ENCODE measurements at places on chromosomes 2 and 18.

- peak; percentile 3 for DNase-seq
Observed at GRCh38 chr2:204177977-204178522, 241.5 kb downstream of the ICOS start.

GRCh38 chr2:159089543-159089942 lies 121.1 kb downstream of the TANC1 start:
- DNase-seq: no peak

DNA sequence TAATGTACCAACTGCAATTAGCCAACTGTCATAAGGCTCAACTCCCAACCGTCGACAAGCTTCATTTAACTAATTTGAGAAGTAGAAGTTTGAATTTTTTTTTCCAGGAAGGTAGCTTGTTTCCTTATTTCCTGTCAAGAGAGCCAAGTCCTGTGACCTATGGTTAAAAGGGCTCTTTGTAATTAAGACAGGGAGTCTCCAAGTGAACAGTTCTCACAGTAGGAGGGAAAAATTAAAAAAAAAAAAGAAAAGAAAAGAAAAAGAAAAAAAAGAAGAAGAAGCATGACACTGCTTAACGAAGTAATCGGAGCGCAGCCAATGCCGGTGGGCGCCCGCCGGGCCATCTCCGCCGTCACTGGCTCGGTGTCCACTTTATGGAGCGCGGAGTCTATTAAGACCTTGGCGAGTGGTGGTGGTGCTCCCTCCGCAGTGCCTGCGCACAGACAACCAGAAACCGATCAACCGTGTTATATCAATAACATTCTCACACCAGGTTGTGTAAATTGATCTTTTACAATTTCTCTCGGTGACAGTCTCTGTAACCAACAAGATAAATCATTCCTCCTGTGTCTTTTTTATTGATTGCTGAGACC lies 197.2 kb upstream of the POU3F3 start:
- no peak for DNase-seq

DNA sequence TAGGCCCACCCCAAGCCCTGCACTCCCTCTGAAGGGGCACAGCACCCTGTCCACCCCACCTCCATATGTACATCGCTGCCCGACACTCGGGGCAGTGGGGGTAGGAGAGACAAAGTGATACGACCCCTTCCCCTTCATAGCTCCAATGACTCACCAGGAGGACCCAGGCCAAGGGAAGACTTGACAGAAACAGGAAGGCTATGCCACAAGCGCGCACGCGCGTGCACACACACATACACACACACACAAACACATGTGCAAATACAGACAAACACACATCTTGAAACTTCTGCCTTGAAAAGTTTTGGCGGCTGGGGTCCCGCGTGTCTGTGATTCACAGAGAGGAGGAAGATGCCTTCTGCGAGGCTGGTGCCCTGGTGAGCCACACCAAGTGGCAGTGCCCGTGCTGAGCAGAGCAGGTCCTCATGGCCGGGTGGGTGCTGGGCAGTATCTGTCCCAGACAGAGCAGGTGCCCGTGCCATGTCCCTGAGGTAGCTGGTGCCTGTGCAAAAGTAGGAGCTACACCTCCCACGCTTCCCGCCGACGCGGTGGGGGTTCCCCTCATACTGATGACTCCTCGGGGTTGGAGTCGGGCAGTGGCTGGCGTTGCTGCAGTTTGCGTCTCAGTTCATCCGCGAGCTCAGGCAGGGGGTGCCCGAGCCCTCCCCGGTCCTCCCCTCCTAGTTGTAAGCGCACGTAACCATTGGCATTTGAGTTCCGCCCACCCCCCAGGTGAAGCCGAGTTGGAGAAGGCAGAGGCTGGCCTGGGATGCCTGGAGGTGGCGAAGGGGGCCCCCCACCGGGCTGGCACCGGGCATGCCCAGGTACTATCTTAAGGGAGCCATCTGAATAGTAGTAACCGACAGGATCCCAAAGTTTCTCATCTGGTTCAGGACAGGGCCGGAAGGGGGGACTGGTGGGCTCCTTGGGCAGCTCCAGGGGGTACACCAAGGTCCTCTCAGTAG lies 2.5 kb upstream of the ANKRD39 start:
- DNase-seq: no peak

DNA sequence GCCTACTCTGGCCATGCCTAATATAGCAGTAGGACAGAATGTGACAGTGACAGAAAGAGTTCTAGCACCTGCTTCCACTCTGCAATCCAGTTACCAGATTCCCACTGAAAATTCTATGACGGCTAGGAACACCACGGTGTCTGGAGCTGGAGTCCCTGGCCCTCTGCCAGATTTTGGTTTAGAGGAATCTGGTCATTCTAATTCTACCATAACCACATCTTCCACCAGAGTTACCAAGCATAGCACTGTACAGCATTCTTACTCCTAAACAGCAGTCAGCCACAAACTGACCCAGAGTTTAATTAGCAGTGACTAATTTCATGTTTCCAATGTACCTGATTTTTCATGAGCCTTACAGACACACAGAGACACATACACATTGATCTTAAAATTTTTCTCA lies 45.2 kb upstream of the TTR start:
- DNase-seq: no peak

- no peak for DNase-seq
Observed at GRCh38 chr18:48698707-48699106, 159.9 kb downstream of the CTIF start.

- DNase-seq: no peak
Observed at GRCh38 chr2:222404151-222404905, 20.0 kb upstream of the SGPP2 start.

DNA sequence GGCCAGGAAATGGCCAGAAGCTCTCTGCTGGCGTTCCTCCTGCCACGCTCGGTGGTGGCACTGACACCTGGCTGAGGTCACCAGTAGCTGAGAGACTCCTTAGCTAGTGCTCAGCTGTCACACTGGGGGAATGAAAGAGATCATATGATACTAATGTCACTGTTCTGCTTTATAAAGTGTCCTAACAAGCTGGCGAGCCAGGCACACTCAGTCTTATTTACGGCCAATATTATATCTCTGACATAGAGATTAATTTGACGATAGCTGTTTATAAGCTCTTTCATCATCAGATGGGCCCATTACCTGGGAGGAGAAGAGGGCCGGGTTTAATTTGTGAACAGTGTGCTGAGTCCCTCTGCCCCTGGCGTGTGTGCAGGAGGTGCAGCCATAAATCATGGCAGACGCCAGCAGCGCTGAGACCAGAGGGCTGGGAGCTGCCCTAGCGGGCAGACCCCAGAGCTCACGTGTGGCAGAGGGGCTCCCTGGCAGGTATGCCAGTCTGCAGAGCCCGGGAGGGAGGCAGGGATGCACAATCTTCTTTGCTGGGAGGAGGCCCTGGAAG lies 246.5 kb downstream of the HAUS1 start:
- no peak for DNase-seq

GRCh38 chr2:216713691-216714336 lies 18.5 kb upstream of the IGFBP5 start:
- DNase-seq: peak; percentile 10

DNA sequence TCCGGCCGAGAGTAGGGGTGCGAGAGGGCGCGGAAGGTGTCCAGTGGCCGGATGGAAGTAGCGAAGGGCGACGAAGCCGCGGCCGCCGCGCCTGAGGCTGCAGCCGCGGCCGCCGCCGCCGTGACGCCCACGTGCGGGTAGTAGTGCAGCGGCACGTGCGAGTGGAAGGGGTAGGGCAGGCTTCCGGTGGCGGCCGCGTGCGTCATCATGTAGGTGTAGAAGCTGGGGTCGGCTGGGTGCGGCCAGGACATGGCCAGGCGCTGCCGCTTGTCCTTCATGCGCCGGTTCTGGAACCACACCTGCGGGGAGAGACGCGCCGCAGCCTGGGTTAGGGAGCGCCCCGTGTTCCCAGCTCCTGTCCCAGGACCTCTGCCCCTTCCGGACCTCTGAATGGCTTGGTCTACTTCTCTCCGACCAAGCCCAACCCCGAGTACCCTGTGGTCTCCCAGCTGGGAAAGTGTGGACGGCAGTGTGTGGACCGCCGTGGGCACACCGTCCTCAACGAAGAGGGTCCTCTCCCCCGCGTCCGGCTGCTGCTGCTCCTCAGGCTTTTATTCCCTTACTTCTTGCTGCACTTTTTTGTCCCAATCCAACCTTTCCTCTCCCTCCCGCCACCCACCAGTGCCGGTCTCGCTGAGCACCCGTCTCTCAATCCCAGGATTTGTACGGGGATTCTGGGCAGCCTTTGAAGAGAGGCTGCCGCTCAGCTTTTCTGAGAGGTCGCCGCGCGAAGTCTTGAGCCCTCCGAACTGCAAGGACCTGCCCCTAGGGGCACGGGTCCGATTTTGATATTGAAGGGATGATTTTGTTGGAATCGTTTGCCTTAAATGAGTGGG lies 3.0 kb downstream of the EVX2 start:
- DNase-seq: no peak

- DNase-seq: no peak
Observed at GRCh38 chr18:69889009-69889408, 58.7 kb downstream of the CD226 start.

GRCh38 chr2:12615509-12615908 lies 101.2 kb upstream of the TRIB2 start:
- DNase-seq: no peak
